ENCODE measurements at places on chromosomes 13 and 19.
A peak's percentile ranks its signal among the peaks of the same experiment; 100 is the strongest.

- no peak for DNase-seq
Observed at GRCh38 chr13:29684441-29684840, 89.0 kb upstream of the SLC7A1 start.

GRCh38 chr13:110216398-110217041 is 90.4 kb downstream of the COL4A1 start:
- DNase-seq = no peak

GRCh38 chr19:50835103-50835784 is 1.9 kb upstream of the KLK15 start:
- no peak for DNase-seq

DNA sequence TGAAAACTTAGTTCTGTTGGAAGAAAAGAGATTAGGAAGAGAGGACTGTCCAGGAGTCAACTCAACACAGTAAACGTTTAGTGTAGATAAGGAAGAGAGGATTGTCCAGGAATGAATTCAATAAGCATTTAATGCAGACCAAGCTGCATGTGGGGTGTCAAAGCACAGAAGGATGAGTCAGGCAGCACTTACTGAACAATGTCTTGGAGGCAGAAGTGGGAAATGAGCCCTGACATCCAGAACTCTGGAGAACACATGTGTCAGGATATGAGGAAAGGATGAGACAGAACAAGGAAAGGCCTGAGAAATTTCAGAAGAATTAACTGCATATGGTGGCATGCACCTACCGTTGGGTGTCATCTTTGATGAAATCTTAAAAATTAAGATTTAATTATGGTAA is 429.2 kb upstream of the HTR2A start:
- DNase-seq = no peak

DNA sequence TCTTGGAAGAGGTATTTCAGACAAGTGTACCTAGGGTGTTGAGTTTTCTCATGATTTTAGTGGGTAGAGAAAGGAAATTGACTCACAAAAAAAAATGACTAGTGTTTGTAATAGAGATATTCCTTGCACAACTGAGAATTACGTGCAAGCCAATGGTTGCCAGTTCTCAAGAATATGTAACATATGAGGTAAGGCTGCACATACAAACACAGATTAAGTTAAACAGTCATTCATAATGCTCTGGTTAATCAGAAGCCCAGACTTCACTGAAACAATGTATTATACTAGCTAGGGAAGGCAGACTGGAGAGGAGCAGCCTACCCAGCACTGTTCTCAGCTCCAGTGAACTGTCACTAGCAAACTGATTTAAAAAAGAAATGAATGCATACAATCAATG is 418.3 kb downstream of the DIAPH3 start:
- no peak for DNase-seq

- DNase-seq = peak; percentile 33
Observed at GRCh38 chr13:40137400-40137799, 481.9 kb downstream of the COG6 start.

GRCh38 chr19:48975947-48976847 is 11.1 kb downstream of the FTL start:
- no peak for DNase-seq

GRCh38 chr13:48580185-48580803 is 47.4 kb upstream of the RCBTB2 start:
- peak; percentile 80 for DNase-seq

GRCh38 chr13:98842070-98842469 is 89.6 kb upstream of the SLC15A1 start:
- DNase-seq = no peak

DNA sequence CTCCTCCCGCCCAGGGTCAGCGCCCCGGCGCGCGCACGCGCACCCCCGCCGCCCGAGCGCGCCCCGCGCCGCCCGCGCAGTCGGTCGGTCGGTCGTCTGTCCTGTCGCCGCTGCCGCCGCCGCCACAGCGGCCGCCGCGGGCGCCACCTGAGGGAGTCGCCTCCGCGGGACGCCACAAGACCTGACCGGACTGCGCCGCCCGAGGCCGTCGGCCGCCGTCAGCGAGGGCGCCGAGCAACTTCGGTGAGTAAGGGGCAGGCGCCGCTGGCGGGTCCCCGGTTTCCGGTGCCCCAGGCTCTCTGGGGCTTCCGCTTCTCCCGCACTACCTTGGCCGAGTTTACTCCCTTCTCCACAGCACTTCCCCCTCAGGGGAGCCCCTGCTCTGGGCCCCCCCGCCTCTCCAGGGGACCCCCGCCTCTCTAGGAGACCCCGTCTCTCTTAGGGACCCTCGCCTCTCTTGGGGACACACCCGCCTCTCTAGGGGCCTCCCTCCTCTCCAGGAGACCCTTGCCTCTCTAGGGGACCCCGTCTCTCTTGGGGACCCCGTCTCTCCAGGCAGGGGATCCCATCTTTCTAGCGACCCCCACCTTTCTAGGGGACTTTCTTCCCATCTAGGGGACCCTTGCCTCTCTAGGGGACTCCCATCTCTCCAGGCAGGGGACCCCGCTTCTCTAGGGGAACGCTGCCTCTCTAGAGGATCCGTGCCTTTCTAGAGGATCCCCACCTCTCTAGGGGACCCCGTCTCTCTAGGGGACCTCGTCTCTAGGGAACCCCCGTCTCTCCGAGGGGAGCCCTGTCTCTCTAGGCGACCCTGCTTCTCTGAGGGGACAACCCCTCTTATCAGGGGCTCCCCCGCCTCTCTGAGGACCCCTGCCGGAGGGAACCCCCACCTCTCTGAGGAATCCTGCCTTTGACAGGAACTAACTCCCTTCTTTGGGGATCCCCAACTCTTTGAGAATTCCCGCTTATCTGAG is 19.3 kb upstream of the GATAD2A start:
- DNase-seq = no peak

GRCh38 chr19:51994048-51994644 is 7.5 kb upstream of the ZNF350 start:
- DNase-seq = no peak

DNA sequence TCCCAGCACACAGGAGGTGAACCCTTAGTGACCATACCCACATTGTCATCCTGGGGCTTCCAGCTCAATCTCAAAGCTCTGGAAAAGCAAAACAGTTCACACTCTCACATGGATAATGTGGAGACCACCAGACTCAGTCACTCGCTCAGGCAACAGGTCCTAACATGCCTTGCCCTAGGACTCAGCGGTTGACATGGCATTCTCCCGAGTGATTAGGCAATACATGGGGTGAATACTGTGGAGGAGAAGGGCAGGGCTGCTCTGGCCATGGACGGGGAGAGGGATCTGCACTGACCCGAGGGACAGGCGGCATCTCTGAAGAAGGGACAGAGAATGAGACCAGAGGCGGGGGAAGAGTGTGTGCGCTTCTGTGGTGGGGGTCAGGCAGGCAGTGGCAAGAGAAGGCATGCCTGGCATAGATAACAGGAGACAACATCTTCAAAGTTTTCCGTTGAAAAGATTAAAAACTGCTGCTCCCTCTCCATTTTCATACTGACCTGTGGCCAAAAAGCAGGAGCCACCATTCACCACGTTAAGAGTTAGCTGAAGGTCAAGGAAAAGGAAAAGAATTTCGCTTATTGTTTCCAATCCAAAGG is 44.5 kb upstream of the EPHX3 start:
- no peak for DNase-seq

DNA sequence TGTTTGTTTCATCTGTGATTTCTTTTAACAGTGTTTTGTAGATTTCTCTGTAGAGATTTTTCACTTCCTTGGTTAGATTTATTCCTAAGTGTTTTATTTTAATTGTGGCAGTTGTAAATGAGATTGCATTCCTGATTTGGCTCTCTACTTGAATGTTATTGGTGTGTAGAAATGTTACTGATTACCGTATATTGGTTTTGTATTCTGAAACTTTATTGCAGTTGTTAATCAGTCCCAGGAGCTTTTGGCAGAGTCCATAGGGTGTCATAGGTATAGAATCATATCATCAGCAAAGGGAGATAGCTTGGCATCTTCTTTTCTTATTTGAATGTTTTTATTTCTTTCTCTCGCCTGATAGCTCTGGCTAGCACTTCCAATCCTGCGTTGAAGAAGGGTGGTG is 1386.7 kb downstream of the SLITRK5 start:
- no peak for DNase-seq

- DNase-seq = no peak
Observed at GRCh38 chr19:56884441-56884840, 43.9 kb upstream of the PEG3 start.

DNA sequence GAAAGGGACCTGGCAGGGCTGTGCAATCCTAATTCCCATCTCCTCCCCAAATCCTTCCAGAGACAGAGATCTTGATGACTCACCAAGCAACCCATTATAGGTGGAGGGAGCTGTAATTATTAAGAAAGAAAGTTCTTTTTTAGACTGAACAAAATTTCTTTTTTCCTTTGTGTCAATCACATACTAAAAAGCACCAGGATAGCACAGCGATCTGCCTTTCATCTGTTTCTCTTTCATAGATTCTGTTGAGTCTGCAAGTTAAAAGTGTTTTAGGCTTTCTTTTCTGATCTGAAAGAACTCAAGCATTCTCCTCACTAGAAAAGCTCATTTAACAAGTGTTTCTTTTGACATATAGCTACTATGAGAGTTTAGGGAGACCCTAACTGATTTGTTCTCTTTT is 222.8 kb downstream of the DCT start:
- DNase-seq = no peak

GRCh38 chr13:50149214-50149613 is 134.0 kb downstream of the KCNRG start:
- no peak for DNase-seq

DNA sequence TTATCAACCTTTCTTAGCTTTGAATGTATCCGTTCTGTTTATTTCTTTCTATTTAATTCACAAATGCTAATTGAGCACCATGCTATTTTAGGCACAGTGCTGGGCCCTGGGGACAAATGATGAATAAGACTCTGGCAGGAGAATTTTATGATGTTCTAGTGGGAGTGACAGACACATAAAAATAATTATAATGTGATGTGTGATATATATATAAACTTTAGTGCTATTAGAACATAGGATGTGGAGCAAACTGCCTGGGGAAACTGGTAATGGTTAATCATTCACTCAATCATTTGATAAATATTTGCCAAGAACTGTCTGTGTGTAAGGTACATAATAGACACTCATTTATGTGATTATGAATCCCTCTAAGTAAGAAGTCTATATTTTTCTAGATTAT is 50.7 kb upstream of the FRY start:
- DNase-seq = no peak

DNA sequence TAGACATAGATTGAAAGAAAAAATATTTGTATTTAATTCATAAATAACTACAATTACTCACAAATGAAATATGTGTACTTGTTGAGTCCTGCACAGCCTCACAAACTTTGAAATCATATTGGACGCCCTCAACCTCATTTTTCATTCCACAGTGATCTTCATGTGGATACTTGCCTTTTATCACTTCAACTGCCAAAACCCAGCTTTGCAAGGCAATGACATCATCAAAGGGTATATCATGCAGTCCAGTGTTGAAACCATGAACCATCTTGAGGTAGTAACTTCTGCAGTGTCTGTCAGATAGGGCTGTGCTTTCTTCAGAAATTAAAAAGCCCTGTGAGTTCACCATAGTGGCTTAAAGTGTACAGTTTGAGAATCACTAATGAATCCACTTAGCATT is 82.2 kb downstream of the HS6ST3 start:
- no peak for DNase-seq

DNA sequence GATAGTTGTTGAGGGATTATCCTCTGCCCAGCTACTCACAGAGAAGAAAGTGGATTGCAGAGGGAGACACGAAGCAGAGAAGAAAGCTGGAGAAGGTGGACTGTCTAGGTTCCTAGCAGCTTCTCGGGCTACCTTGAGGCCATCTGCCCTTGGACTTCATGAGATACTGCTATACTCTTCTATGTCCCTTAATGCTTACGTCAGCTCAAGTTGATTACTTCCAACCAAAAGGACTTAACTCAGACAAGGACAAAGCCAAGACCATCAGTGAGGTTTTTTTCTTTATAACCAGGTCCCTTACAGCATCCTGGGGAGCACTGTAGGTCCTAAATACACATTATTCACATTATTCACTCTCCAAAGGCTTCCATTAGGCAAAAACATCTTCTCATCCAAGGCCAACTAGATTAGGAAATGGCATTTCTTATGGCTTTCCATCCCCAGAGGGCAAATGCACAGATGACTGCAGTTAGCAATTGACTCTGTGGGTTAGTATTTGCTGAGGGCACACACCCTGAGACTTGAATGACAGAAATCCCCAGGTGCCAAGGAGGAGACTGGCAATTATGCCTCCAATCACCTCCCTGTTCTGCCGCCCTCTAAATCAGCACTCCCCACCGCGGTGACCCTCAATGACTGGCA is 4.1 kb upstream of the UBE2L5 start:
- DNase-seq = no peak
